ENCODE measurements at places on chromosomes 7 and 10. TPM values are rescaled to one million over a fixed set of nuclear protein-coding genes. Genes with fewer than 3 reads are reported as not detected.

Gene NDUFB2
- total RNA-seq: 255 TPM

GRCh38 chr10:127003032-127003685, 97.9 kb downstream of the DOCK1 start:
- no peak for DNase-seq

DNA sequence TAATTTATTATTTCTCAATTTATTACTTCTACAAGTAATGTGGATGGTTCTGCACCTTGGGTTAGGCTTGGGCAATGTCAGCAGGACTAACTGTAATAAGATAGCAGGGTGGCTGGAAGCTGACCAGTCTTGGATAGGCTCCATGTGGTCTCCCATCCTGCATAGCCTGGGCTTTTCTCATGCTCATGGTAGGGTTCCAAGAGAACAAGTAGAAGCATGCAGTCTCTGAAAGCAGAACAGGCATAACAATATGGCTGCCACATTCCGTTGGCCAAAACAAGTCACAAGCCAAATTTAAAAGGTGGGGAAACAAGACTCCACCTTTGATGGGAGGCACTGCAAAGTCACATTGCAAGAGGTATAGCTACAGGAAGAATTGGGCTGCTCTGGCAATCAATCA, 98.6 kb upstream of the MDFIC start:
- no peak for DNase-seq

GRCh38 chr10:32332299-32332750, 14.6 kb downstream of the EPC1 start:
- DNase-seq: no peak

GRCh38 chr10:119161680-119162451, 3.6 kb downstream of the SFXN4 start:
- DNase-seq: peak; percentile 77

DNA sequence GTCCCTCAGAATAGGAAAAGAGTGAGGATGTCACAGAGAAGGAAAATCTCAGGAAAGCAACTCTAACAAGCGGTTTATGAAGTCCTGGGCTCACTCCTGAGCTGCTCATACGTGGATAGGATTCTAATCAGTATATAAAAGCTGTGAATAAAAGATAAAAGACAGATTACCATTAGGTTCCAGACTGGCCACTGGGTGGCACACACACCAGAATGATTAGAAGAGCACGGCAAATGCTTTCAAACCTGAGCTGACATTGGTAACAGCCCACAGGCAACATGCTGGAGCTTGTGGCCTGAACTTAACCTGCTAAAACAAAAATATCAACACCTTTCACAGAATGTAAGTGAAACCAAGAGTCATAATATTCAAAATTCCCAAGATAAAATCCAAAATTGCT, 370.8 kb downstream of the GRID1 start:
- peak; percentile 18 for DNase-seq

DNA sequence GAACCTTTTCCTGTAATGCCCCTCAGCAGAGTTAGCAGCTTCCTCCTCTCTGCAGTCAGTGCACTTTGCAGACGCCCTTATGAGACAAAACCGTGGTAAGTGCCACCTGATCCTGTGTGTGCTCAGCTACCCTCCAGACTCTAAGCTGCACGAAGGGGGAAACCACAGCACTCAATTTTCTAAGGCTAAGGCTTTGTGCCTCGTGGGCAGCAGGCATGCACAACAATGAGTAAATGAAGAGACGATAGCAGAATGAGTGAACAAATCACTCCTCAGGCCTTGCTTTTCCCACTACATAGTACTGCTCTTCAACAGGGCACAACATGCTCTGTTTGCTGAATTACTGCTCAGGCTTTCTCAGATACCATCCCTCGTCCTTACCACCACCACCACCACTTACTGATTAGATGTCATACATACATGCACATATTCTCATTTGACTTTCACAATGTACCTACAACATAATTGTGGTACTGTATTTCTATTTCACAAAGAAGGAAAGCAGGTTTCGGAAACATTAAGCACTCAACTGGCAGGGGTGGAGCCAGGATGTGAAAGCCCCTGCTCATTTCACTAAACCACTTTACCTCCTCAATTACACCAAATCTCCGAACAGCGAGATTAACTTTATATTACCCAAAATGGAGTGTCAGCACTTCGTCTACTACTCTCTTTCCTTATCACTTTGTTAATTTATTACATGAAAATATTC, 85.4 kb downstream of the ICA1 start:
- no peak for DNase-seq

DNA sequence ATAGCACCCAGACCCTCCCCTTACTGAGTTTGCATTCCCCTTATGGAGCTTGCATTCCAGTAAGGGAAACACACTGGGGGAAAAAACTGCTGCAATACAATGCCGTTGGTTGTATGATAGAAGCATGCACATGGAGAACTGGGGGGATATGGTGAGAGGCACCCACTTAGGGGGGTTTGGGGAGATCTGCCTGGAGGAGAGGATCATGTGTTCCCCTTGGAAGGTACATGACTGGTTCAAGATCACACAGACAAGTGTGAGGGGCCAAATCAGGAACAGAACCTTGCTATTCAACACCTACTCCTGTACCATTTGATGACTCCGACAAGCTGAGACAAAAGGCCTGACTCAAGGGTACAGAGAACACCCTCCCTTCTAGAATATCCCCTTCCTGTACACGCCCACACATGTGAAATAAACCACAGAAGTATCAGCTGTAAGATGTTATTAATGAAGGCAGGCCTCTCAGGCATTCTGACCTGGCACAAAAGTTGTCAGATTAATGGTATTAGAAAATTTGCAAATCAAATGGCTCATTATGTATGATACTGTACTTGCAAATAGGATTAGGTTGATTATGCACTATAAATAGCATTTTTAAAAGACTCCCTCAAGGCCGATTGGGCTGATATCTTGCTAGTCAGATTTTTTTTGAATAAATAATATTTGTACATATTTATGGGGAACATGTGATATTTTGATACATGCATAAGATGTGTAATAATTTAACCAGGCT, 122.2 kb downstream of the NPY start:
- no peak for DNase-seq
